Ecto neural progenitor cell (in vitro differentiated cells): ENCODE measurements at places on chromosomes 3 and 15.

DNA sequence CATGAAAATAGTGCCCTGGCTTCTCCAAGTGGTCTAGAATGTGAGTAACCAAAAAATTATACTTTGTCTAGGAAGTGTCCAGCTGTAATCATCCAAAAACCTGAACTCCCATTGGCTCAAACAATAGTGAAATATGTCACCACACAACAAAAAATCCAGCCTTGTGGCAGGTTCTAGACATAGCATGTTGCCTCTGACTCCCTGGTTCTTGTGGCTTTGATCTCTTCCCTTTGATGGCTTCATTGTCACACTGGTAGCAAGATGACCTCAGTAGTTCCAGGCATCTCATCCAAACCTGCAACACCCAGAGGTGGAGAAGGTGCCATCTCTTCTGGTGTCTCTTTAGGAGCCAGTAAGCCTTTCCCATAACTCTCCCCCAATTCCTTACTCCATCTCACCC lies 74.7 kb downstream of the CMSS1 start:
- no peak for DNase-seq

DNA sequence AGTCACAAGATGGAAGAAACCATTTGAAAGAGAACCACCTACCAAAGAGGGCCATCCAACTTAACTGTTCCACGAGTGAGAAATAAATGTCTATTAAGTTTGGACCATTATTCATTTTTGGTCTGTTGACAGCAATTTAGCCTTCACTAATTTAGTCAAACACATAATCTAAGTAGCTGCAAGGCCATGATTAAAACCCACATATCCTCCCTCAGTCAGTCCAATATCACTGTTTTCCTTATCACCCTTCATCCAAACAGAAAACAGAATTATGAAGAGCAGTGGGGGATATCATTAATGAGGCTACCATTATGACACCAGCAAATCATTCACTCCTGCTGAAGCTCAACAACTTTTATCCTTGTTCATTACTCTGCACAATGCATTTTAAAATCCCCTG lies 52.0 kb downstream of the PIK3CB start:
- no peak for DNase-seq

GRCh38 chr15:42159381-42160015 lies 3.1 kb upstream of the PLA2G4F start:
- no peak for DNase-seq

DNA sequence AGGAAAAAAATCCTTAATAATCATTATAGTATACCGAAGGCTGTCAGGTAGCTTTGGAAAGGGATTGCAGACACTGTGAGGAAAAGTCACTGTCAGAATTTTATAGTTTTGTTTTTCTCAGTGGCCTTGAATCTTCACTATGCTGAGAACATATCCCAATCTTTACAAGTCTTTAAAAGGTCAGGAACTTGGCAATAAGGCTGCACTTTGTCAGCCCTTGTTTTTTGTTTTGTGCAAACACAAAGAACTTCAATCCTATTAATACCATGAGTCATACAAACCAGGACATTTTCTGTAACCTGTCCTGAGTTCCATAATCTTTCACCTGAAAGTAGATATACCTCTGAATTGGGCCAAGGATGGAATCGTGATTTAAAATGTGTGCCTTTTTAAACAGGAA lies 45.6 kb upstream of the PIK3R4 start:
- no peak for DNase-seq

DNA sequence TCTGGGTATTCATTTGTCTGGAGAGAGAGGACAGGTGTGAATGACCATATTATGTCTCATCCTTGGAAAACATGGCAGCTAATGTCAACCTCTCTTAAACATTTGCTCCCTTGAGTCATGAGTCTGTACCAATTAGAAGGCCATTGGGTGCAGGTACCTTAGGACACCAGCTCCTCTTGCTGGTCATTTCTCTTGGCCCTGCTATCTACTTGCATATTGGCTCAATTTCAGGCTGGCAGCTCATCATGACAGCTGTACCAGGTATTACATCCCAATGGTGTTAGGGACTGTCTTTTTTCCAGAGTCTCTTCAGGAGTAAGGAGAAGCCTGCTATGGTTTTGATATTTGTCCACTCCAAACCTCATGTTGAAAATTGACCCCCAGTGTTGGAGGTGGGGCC lies 92.2 kb upstream of the ANKRD28 start:
- no peak for DNase-seq

DNA sequence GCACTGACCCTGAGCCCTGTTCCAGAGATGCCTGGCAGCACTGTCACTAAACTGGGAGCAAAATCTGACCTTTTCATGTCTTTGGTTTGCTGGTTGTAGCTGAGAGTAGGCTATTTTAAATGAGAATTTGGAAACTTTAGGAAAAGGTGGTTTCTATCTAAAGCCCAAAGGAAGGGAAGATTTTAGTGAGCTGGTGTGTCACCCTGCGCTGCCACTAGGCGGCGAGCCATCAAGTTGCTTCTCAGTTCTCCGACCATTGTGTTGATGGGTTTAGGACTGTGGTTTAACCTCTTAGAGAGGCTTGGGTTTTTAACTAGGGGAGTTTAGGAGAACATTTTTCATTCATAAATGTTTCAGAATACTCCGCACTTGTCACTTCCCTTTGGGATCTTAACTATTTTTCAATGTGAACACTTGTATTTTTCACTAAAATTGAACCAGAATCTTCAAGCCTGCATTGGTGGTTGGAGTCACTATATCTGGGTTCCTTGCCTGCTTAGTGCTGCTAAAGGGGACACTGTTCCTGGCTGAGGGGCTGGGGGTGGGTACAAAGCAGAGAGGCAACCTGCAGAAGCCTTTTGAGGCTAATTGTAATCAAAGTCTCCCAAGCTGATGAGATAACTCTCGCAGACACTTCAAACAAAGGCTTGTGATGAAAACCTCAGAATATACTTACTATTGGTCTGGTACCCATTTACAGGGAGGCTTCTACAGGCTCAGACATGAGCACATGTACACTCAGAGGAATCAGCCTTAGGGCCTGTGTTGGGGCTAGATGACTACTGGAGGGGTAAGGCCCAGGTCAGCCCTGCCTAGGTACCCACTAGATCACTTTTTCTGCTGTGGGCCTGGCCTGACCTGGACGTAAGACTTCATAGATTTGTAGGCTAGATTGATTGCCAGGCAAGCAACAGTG lies 16.8 kb downstream of the EXOSC7 start:
- DNase-seq, result no peak

DNA sequence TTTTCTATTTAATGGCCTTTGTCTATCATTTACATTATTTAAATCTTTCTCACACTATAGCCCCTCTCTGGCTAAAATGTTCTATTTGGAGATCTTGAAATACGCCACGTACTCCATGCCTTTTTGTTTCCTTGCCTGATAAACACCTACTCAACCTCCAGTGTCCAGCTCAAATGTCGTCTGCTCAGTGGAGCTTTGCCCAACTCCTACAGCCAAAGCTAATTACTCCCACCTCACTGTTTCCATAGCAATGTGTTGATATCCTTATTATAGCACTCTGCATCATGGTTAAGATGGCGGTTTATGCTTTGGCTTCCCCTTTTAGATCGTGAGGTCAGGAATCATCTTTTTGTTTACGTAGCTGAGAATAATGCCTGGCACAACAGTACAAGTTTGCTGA lies 55.9 kb downstream of the NGLY1 start:
- no peak for DNase-seq

GRCh38 chr15:61383421-61383820 lies 154.3 kb upstream of the RORA start:
- no peak for DNase-seq

- DNase-seq, result no peak
Observed at GRCh38 chr3:82386647-82387046, 625.2 kb upstream of the GBE1 start.

GRCh38 chr3:124858275-124858674 lies 28.9 kb downstream of the ITGB5 start:
- no peak for DNase-seq

DNA sequence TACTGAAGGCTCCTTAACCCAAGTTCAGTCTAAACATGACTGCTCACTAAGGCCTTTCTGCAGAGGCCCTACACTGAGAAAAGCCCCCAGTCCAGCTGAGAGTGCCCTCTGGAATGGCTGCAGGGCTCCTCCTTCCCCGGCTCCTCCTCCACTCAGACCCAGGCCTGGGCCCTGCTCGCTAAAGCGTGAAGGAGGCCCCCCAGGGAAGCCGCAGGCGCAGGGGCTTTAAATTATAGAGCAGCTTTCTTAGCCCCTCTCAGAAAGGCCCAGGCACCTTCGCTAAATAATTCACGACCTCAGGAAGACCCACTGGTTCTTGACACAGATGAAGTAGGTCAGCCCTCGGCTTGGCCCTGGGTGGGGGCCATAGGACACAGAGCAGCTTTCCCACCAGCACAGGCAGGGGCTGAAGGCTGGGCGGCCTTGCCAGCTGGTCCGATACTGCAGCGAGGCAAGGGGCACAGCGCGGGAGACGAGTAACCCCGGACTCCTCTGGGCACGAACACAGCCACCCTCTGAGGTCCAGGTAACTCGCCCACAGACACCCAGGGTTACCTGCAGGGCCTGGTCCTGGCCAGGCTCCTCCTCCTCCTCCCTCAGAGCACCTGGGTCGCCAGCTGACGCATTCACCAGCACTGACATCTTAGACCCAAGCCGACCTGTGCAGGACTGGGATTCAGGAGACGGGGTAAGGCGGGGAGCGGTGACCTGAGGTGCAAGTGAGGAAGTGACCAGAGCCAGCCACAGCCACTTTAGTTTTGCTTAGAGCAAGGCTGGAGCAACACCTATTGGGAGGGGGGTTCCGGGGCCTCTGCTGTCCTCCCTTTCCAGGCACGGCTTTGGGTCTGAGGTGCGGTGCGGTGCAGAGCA lies 36.9 kb downstream of the RBPMS2 start:
- no peak for DNase-seq

DNA sequence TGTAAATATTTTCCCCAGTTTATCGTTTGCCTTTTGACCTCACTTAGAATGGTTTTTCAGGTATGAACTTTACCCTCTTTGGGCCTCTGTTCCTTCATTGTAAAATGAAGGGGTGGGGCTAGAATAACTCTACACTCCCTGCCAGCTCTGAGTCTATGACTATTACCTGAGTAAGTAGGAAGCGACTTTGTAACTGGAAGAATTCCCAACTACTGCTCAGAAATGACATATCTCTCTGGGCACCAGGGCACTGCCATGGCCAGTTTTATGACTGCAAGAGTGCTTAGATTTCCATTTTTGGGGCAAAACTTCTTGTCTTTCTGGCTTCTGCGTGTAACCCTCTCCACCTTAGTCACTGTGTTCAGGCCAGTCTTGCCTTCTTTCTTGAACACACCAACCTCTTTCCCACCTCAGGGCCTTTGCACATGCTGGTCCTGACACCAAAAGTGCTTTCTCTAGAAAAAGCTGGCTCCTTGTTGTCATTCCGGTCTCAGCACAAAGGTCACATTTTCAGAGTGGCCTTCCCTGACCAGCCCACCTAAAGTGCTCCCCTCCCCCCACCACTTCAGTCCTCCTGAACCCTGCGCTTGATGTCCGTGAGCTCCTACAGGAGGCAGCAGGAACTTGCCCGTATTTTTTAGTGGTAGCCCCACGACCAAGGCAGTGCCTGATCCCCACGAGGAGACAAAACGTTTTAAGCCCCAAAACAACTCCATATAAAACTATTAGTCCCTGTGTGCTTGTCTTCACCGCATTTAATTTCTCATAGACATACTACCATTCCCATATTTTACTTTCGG lies 25.6 kb downstream of the CDCP1 start:
- no peak for DNase-seq

GRCh38 chr3:138441256-138441655 lies 6.8 kb downstream of the ESYT3 start:
- DNase-seq, result no peak

DNA sequence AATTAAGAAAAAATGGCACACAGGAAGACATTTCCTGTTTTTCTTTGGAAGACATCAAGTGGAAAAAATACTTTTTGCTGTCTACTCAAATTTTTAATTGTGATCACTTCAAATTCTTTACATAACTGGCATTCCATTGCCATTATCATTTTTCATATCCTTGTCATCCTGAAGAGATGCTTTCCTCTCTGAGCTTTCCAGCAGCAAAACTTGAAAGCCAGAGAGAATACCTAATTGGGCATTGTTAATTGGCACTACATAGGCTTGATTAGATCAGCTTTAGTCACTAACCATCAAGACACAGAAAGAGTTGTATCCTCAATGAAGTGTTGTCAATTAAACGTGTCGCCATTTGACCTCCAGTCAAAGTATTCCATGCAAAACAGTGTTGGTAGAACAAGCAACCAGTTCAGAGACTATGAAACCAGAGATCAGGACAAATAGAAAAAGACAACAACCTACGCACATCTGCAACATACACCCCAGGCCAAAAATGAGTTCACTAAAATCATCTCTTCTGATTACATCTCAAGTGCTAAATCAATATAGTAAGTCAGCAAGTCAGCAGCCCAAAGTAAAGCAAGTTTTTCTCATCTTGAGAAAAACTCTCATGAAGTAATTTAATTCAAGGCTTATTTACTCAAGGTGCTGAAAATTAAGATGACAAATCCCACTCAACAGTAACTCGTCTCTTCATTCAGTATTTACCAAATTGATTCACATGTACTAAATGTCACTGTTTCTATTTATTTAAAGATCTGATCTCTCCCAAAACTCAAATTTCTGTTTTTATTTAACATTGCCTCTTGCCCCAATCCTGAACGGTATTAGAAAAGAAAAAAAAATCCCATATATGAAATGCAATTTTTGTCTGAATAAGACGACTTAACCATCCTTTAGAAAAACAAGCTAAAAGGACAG lies 123.0 kb downstream of the SUCLG2 start:
- no peak for DNase-seq

- no peak for DNase-seq
Observed at GRCh38 chr3:100041328-100041749, 73.0 kb downstream of the FILIP1L start.
